Ecto neural progenitor cell (in vitro differentiated cells): ENCODE measurements at places on chromosomes 16 and 17.

DNA sequence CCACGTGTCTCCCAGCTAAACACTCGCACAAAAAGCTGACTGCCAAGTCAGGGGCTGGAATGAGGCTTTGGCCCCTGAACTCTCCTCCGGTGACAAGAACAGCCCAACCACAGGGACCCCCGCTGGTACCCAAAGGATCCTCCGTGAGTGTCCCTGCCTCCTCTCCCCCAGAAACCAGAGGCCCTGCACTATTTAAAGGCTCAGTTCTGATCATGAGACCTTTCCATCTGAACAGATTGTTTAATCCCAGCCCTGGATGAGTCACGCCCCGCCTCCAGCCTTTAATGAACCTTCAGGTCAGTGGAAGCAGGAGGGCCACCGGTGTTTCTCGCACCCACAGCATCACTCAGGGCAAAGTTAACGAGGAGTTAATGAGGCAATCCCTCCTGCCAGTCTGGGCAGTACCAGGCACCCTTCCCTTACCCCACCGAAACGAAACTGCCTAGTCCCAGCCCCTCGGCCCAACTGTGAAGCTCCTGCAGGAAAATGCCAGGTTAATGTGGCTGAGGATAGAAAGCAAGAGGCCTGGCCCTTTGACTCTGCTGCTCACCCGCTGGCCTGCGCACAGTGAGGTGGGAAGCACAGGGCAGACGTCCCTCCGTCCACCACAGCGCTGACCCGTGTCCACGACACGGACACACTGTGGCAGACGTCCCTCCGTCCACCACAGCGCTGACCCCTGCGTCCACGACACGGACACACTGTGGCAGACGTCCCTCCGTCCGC lies 32.4 kb downstream of the TIMM22 start:
- DNase-seq = no peak

- DNase-seq = no peak
Observed at GRCh38 chr16:12655537-12655936, 148.2 kb downstream of the CPPED1 start.

DNA sequence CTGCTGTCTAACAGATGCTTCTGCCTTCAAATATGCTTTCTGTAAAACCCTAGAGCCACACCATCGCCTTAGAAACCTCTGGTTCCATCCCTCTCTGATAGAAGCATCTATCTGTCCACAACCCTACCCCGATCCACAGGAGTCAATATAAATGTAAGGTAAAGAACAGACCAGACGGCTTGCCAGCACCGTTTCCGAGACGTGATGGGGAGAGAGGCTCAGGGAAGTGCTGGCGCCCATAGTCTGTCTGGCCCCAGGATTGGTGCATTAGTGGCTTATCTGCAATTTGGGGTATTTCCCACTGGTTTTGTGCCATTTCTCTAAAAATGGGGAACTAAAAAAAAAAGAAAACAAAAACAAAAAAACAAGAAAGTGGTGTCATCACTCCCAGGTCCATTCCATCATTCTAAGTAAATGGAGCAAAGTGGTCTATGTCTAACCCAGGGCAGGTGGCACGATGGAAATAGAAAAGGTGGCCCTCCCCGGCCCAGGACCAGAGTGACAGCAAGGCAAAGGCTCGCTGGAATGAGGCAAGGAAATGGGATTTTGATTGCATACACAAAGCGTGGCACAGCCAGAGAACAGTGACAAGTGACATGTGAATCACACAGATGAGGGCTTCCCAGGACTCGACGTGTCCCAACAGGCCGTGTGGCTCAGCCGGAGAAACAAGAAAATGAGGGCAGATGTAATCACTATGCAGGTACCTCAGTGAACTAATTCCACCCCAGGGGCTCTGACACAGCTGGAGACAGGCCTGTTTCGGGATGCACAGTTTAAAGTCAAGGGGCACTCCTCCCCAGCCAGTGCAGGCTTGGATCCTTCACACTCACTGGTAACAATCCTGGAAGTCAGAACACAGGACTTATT lies 125.6 kb downstream of the GAS7 start:
- no peak for DNase-seq

- no peak for DNase-seq
Observed at GRCh38 chr17:48527547-48527932, 3.3 kb downstream of the HOXB1 start.

GRCh38 chr16:46911038-46911437 lies 26.9 kb downstream of the GPT2 start:
- DNase-seq = no peak

DNA sequence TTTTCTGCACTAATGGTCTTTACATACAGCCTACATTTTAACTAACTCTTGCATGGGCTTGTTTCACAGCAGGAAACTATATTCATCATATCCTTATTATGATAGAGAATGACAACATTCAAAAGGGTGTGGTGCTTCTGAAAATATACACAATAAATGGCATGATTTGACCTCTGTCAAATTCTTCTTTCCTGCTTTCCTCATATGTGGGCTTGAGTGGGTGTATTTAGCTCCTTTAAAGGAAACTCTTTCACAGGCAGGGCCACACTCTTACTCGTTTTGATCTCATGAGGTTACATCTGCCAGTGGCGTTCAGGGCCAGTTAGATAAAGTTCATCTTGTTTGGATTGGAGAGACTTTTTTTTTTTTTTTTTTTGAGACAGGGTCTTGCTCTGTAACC lies 6.1 kb downstream of the SLC35G3 start:
- DNase-seq = no peak
